Fibroblast of skin of back (primary cell): ENCODE measurements at places on chromosomes 4 and X.

DNA sequence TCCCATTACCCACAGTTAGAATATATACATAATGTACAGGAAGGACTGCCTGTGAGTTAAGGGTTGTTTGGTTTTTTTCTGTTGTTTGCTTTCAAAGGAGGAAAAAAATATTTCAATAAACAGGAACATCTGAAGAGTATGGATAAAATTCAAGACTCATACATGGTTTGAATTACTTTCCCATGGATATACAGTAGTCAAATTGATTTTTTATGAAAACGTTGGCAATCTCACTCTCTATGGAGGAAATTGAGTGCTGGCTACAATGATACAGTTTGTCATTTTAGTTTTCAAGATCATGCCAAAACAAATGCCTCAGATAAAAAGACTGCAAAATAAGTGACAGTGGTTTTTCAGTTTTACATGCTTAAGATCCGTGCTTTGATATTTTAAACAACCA, 116.6 kb downstream of the SH3RF1 start:
- no peak for DNase-seq

- DNase-seq, result peak; percentile 93
These were observed 84.1 kb downstream of the TMEM164 start for GRCh38 chrX:110086916-110087484.

DNA sequence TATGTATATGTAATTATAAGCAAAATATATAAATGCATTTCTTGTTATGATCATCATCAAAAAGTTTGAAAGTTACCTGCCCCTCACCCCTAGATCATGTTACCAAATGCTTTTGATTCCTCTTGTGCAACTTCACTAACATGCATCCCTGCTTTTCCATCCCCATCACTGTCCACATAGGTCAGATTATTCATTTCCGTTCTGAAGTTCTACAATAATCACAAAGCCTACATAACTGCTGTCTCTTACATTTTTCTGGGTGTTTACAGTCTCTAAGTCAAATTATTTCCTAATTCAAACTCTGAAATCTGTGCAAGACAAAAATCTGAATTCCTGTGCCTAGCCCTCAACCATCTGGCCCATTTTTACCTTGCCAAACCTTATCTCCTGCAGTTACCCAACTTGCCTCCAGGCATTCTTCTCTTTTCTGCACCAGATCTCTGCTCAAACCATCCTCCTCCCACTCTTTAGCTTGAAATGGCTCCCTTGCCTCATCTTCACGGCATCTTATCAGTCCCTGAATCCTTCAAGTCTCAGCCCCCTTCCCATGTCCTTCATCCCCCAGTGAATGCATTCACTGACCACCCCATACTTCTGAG, 42.4 kb upstream of the SLC39A8 start:
- no peak for DNase-seq

DNA sequence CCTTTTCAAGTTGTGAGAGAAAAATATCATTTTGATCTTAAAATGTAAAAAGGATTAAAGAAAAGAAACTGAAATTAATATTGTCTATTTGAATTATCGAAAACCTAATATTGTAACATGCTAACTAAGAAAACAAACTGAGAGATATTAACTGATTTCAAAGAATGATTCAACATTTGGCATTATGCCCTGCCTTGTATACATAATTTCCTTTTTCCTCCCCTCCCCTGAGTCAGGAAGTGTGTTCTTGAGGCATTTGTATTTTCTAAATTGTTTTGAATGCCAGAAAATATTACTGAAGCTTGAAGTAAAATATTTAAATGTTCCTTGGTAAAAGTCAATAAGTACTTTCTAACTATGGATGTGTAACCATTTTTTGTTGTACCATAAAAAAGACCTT, 49.4 kb downstream of the RPS6KA3 start:
- peak; percentile 67 for DNase-seq

GRCh38 chrX:41730081-41730480, 6.1 kb downstream of the GPR82 start:
- no peak for DNase-seq

DNA sequence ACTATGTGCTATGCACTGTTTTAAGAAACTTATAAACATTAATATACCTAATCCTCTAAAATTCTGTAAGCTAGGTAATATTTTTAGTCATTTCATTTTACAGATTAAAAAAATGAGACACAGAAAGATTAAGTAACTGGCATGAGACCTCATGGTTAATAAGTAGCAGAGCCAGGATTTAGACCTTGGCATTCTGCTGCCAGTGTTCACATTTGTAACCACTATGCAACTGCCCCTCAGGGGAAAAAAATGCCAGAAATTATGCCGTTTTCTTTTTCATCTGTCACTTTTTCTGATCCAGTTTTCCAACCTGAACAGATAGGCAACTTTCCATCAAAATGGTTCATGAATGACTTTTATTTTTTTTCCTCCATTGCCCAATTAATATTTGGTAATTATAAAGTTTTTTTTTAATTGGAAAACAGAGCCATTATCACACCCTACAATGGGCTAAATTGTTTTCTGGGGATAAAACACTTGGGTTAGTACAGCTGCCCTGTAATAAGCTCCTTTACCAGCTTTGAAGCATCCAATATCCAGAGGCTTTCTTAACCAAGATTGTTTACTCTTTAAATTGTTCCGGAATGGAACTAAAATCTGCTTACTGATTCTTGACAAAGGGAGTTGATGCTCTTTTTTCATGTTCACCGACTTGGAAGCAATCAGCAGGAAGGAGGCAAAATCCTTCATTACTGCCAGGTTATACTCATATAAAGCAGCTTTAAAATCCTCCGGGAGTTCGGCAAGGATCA, 56.4 kb upstream of the DDX60 start:
- no peak for DNase-seq

- DNase-seq, result peak; percentile 20
These were observed 5.2 kb downstream of the MFSD8 start for GRCh38 chr4:127959794-127960193.

DNA sequence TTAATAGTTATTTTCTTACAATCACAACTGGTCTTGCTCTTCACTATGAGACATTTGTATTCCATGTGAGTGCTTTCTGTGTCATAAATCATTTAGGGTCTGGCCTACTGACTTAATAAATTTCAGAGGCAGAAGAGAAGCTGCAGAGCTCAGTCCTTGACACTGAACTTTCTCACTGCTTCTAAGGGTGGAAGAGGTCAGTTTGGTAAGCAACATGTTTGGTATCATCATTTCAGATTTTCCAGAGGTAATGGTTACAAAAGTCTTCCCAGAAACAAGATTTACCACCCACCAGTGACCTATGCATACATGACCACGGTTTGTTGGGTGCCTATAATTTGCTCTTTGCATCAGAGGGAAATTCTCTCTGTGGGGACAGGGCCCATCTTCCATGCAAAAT, 148.6 kb downstream of the NR3C2 start:
- no peak for DNase-seq

DNA sequence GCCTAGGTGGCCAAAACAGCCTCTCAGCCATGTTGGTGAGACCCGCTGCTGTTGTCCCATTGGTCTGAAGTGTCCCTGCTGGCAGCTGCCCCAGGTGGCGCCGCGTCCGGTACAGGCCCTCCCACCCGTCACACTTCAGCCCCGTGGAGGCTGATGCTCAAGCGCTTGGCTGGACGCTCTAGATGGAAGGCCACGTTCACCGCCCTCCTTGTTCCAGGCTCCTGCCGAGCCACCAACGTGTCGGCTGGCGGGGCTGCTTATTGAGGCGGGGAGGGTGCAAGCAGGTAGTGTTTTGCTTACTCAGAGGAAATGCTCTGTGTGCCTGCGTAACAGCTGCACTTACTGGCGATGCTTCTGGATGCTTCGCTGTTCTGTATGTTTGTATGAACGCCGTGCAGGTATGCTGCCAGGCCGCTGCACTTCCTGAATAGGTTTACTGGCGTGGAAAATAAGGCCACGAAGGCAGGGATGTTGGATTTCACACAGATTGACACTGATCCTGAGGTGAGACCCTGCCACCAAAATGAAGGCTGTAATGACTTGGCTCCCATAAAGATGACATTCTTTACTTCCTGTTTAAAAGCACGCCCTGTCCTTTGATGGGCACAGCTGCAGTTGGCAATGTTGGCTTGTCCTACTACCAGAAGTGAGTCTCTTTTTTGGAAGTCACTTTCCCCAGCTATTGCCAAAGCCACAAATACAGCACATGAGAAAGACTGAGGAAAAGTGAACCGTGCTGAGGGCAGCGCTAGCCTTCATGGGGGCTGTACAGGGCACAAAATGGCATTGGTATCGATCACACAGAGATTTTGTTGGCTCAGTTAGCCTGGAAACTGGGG, 21.0 kb upstream of the CLCN4 start:
- no peak for DNase-seq

GRCh38 chr4:139214039-139214534, 37.1 kb upstream of the ELF2 start:
- no peak for DNase-seq

- no peak for DNase-seq
These were observed 38.2 kb downstream of the STARD8 start for GRCh38 chrX:68685685-68686084.

DNA sequence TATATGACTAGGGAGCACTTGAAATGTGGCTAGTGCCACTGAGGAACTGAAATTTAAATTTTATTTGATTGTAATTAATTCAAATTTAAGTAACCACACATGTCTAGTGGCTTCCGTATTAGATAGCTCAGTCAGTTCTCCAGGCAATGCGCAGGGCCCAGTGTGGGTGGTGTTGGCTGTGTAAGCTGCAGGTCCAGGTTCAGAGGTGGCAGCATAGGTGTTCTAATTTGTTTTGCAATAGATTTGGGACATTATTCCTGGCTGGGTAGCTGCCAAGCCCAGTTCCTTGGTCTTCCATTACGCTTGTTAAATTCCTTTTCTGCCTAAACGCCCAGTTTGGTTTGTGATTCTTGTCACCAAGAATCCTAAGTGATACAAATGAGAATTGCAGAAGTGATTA, 79.5 kb downstream of the FAM184B start:
- DNase-seq, result no peak
